ENCODE measurements at places on chromosomes 2 and 18.

GRCh38 chr2:56133931-56134629 lies 49.7 kb upstream of the CCDC85A start:
- no peak for DNase-seq

DNA sequence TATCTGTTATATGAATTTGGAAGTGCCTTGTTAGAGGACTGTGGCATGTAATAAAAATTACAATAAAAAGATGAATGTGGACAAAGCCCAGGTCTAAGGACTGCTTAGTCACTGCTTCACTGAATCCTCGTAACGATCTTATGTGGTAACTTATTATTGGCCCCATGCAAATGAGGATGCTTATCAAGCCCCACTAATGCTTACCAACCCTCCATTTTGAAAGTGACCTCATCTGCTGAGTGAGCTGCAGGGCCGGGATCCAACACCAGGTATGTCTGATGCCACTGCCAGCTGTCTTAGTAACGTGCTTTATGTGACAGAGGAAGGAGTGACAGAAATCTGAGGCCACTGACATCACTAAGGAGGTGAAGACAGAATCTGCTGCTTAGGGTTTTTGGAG lies 65.3 kb upstream of the CCDC85A start:
- no peak for DNase-seq

DNA sequence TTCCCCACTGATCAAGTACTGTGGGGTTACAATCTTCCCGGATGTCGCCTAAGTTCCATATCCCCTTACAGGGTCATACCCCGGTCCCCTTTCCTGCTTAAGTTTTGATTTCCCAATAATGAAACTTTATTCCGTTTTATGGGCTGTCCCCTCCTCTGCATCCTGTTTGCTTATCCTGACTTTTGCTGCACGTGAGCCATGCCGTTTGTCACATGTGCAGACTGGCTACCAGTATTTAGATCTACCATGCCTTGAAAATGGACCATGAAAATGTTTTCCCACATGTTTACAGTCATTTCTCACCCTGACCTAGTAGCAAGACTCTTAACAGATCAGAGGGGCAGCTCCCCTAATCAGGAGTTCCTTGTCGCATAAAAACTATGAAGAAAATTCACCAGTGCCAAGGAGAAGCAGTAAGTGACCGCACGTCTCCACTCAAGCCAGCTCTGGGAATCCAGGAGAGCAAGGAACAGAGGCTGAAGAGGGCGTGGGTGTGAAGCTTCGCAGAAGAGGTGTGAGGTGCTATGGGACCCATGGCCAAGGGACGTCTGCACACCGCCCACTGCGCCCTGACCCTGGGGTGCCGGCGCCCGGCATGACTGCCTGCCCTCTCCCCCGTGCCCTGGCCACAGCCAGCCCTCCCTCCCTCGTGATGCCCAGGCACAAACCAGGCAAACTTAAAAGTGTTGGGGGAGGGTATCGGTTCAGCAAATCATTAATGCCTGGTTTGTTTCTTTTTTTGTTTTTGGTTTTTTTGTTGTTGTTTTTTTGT lies 440.8 kb upstream of the SALL3 start:
- no peak for DNase-seq

- no peak for DNase-seq
Measured at GRCh38 chr2:9273486-9274130, 67.0 kb downstream of the ASAP2 start.

DNA sequence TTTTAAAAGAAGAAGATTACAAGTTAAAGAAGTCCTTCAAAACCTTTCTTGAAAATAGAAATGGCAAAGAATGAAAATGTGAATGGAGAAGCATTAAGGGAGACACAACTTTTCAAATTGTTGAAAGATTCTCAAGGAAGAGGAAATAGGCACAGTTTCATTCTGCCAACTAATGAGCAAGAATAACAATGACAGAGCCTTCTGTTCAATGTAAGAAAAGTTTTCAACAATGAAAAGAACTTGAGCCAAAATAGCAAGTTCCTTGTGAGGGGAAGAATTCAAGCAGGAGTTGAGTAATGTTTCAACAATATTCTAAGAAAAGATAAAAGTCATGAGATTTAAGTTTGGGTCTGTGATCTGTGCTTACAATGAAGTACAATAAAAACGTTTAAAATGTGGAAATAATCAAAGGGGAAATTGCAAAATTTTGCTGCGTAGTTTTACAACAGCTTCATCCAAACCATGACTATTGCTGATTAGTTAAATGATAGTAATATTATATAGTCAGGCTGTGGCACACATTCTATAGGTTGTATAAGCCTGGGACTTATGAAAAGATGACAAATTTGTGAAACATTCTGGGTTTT lies 122.6 kb downstream of the METTL4 start:
- no peak for DNase-seq

GRCh38 chr18:3463051-3463450 lies 13.1 kb downstream of the TGIF1 start:
- no peak for DNase-seq

GRCh38 chr18:8812631-8813030 lies 107.3 kb downstream of the MTCL1 start:
- no peak for DNase-seq

Data from activated T-cell treated with anti-CD3 and anti-CD28 coated beads for 4 hours (primary cell).